ENCODE measurements at places on chromosomes 11 and 22. TPM values are rescaled to one million over a fixed set of nuclear protein-coding genes. Genes with fewer than 3 reads are reported as not detected.

FUT4 gene
- 5.6 TPM for total RNA-seq

PTGDR2 gene
- 1.2 TPM for total RNA-seq

OR4D11 gene
- not detected for total RNA-seq

CALCA gene
- total RNA-seq = 2.5 TPM
